ENCODE measurements at places on chromosomes 4 and X.

- no peak for DNase-seq
Measured at GRCh38 chr4:112109360-112110058, 35.7 kb upstream of the FAM241A start.

DNA sequence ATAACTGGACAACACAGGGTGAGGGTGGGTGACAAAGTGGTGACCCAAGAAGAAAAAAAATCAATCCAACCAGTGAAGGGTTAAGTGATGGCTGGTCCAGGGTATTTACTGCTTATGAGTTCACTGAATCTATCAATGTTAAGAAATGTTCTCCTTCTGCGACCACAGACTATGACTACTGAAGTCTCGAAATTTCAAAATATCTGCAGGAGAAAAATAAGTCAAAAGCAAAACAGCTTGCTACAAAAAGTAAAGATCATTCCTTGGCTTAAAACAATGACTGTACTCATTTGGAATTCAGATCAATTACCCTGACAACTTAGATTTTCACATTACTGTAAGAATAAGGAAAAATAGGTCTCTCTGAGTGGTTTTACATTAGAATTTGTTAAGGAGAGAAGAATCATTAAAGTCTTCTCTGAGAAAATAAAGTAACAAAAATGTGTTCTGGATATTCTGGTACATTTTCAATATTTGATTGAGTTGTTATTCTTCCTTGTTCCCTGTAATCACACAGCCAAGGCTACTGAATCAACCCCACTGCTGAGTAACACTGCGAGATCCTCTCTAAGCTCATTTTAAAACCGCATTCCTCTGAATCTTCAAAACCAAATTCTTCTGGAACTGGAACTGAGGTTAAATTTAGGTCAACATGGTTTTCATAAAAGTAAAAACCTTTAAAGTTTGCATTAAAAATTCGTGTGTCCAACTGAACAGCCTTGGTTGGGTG, 22.7 kb downstream of the SMPX start:
- no peak for DNase-seq

GRCh38 chr4:156528216-156528615, 443.4 kb downstream of the PDGFC start:
- no peak for DNase-seq

GRCh38 chr4:9704551-9705332, 76.7 kb upstream of the DRD5 start:
- DNase-seq, result no peak

GRCh38 chr4:55424791-55425190, 29.0 kb downstream of the TMEM165 start:
- no peak for DNase-seq

DNA sequence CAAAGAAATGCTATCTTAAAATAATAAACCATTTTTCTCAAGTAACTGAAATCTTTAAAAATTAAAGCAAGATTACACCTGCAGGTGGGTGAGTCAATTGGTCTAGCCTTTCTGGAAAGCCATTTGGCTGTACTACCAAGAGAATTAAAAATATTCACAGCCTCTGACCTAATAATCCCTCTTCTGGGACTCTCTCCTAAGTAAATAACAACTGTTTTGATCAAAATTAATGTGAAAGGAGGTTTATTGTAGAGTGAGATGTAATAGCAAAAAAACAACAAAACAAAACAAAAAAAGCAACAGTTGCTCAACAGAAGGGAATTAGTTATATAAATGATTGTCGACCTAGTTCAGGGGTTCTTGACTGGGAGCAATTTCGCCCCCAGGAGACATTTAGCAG, 89.0 kb downstream of the GEMIN8 start:
- DNase-seq, result no peak

- no peak for DNase-seq
Measured at GRCh38 chr4:188372829-188373228, 233.6 kb downstream of the TRIML1 start.

DNA sequence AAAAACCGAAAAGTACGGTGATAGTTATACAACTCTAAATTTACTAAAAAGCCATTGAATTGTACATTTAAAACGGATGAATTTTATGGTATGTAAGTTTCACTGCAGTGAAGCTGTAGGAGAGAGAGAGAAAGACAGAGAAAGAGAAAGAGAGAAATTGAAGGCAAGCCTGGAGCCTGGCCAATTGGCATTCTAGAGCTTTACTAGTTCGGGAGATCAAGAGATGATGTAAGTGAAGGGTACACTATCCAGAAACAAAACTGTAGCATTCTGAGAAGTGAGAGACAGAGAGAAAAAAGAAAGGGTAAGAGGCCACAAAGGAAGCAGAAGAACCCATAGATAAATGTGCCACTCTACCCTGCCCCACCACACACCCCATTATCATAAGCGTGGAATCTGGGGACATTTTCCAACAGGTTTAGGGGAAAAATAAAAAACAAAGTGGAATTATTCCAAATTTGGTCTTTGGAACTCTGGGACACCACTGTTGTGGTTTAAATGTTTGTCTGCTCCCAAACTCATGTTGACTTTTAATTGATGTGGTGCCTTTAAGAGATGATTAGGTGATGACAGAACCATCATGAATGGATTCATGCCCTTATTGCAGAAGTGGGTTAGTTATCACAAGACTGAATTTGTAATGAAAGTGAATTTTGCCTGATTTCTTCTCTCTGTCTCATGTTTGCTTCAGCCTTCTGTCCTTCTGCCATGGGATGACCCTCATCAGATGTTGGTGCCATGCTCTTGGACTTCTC, 123.0 kb upstream of the PLS3 start:
- no peak for DNase-seq

DNA sequence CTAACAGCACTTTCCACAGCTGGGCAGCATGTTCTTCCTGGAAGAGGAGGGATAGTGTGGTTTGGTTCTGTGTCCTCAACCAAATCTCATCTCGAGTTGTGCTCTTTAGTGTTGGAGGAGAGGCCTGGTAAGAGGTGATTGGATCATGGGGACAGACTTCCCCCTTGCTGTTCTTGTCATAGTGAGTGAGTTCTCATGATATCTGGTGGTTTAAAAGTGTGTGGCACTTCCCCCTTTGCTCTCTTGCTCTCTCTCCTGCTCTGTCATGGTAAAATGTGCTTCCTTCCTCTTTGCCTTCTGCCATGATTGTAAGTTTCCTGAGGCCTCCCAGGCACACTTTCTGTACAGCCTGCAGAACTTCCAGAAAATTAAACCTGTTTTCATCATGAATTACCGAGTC, 133.7 kb upstream of the NDP start:
- DNase-seq, result no peak

- no peak for DNase-seq
Measured at GRCh38 chrX:110698696-110699095, 96.9 kb downstream of the CHRDL1 start.

- DNase-seq, result no peak
Measured at GRCh38 chrX:132257116-132257515, 37.9 kb upstream of the RAP2C start.

DNA sequence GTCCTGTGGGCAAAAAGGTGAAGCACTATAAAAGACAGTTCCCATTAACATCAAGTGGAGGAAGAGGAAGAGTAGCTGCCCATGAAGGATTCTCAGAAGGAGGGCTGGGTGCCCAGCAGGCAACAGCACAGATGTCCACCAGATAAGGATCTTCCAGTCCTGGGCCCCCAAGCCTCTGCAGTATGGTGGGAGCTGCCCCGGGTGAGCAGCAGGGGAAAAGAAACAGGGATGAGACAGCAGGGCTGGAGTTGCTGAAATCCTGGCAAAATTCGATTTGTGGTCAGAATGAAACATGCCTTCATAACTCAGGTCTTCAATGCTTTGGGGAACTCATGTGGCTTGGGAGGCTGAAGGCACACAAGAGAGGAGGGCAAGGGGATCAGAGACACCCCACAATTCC, 94.6 kb downstream of the RASL11B start:
- DNase-seq, result no peak

DNA sequence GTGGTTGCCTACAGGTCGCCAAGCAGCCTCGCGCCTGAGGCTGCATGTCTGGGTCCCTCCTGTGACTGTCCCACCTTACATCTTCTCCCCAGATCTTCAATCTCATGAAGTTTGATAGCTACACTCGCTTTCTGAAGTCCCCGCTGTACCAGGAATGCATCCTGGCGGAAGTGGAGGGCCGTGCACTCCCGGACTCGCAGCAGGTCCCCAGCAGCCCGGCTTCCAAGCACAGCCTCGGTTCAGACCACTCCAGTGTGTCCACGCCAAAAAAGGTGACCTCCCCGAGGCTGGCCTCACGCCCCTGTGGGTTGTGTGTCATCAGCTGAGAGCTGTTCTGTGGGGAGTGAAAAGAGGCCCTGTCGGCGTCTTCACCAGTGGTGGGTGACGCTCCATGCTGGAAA, 24.9 kb upstream of the HGFAC start:
- DNase-seq, result no peak

DNA sequence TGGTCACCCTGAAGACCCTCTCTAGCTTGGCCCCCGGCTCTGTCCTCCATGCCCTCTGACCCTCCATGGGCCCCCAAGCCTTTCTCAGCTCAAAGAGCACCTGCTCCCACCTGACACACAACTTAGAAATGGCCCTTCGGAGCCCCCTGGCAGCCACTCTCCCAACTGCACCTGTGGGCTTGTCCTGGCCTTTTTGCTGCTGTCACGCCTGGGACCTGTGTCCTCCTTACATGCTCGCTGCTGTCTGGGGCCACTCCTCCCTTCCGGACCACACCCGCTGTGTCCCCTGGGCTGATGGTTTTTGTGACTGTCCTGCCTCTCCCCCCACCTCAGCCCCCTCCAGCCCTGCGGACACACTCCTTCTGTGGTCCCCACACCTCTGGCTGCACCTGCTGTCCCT, 106.2 kb upstream of the AFAP1 start:
- no peak for DNase-seq

DNA sequence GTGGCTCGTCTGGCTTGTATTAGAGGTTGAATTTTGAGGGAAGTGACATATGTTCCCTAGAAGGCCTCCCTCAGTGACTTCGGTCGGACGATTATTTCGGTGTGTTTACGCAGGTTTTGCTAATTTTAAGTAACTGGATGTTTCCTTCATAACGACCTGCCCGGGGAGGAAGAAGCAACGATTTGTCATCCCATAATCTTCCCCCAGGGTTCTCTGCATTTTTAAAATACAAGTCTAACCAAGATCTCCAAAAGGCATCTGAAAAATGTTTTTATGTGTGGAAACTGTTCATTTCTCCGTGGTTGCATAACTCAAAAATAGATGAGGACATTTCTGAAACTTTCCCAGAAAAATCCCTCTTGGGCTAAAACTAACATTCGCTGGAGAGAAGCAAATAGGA, 195.4 kb downstream of the SHOX start:
- no peak for DNase-seq

- no peak for DNase-seq
Measured at GRCh38 chr4:159344877-159345276, 242.0 kb downstream of the RAPGEF2 start.

- DNase-seq, result no peak
Measured at GRCh38 chr4:93947286-93947685, 118.7 kb downstream of the ATOH1 start.

DNA sequence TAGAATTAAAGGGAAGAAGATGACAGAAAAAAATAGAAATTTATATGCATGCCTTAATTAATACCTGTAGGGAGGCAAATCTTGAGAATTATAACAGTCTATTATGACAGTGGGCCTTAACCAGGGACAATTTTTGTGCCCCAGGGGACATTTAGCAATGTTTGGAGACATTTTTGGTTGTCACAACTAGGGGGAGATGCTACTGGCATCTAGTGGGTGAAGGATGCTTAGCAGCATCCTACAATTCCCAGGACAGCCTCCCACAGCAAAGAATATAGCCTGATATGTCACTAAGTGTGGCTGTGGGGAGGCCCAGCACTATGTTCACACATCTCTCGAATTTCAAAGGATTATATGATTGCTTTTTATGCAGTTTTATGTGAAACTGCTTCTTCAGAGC, 10.5 kb downstream of the GPR82 start:
- DNase-seq, result no peak

DNA sequence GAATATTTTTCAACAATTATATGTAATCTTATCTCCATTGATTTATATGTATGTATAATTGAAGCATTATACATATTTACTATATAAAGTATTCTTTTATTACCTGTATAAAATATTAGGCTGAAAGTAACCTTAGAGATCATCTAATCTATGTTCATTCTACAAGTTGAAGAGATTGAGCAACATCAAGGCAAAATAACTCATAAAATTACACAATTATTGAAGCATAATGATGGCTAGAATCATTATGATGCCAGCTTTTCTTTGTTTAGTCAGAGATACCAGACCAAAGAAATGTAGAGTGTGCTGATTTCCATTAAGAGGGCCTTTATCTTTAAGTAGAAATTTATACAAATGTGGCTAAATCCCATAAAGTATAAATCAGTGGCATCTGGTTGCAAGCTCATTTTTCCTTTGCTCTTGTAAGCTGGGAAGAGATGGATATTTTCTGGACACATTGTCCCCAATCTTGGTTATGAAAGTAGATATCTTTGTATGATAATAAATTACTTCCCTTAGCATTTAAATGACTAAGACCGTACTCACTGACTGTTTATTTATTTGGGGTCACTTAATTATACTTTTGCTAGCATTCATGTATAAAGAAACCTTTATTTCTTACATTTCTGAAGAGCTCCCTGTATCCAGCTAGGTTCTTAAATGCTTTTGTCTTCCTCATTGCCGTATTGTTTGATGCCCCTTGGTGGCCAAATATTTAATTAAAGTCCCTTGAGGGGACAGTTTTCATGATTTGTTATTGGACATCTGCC, 339.8 kb downstream of the PCDH7 start:
- DNase-seq, result no peak

GRCh38 chr4:125360727-125361126, 46.0 kb downstream of the FAT4 start:
- DNase-seq, result no peak

DNA sequence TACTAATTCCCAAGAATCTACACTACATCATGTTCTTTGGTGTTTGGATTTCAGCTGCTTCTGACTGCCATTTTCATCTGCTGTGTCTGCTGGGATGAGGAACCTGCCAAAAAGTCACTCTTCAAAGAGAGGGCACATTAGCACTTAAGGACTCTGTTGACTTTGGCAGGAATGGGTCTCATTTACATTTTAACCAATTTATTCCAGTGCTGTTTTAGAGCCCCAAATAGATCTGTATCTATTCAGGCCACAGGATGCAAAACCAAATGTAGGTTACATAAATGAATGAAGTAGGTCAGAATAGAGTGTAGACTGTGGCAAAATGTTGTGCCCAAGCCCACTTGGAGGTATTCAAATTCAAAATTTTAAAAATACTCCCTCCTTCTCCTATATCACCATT, 14.4 kb downstream of the TXK start:
- no peak for DNase-seq

DNA sequence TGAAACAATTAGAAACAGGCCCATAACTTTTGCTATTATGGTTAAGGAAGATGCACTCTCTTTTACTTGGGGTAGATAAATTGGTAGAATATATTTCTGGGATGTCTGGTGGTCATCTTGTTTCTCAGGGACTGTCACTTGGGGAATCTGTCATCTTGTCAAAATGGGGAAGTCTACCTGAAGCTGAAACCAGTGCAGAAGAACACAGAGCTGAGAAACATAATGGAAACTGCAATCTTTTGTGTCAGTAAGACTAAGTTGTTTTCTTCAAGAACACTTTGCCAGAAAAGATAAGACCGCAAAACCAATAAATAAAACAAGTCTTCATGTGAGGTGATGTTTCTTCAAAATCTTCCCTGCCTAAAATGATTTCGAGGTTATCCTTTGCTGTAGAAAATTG, 92.0 kb downstream of the NAA11 start:
- DNase-seq, result no peak

- no peak for DNase-seq
Measured at GRCh38 chr4:173703021-173703420, 173.0 kb upstream of the HAND2 start.
